ENCODE measurements at places on chromosomes 4 and X.

DNA sequence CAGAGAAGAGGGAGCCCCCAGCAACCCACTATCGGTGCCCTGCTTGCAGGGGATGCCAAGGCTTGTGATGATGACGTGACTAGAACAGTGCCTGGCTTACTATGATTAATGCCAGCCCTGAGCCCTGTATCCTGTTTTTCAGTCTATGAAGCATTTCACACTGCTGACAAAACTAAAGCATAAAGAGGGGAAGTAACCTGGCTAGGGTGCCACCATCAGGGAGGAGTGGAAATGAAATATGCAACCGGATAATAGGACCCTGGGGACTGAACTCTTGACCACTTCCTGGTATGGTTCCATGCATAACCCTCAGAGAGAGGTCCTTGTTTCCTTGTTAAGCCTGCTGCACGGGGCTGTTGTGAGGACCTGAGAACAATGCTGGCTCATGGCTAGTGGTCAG, 50.3 kb downstream of the MED28 start:
- DNase-seq: no peak

DNA sequence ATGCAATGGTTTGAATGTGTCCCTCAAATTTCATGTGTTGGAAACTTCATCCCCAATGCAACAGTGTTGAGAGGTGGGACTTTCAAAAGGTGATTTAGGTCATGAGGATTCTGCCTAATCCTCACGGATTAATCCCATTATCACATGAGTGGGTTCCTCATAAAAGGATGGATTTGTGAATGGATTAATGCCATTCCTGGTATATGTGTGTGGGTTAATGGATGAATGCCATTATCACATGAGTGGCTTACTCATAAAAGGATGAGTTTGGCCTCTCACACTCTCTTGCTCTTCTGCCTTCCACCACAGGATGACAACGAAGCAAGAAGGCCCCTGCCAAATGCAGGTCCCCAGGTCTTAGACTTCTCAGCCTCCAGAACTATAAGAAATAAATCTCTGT, 30.5 kb upstream of the NEUROG2 start:
- no peak for DNase-seq

GRCh38 chrX:17298564-17298963, 76.4 kb upstream of the NHS start:
- DNase-seq: no peak

DNA sequence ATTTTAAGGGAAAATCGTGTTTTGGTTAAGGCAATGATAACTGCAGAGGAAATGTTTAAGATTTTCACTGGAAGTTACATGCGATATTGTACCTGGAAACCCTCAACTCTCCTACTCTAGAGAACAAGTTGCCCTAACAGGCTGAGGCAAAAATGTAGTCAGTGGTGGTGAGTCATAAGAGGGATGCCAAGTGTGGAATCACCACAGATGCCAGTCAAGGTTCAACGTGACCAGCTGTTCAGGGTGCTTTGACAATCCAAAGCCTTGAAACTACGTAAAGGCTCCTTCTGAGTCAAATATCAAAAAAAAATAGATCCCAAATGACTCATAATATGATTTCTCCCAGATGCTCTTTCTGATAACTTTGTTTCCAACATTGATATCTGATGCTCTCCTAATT, 77.9 kb upstream of the AFF2 start:
- no peak for DNase-seq

GRCh38 chr4:80187677-80188076, 9.6 kb upstream of the PRDM8 start:
- DNase-seq: no peak

DNA sequence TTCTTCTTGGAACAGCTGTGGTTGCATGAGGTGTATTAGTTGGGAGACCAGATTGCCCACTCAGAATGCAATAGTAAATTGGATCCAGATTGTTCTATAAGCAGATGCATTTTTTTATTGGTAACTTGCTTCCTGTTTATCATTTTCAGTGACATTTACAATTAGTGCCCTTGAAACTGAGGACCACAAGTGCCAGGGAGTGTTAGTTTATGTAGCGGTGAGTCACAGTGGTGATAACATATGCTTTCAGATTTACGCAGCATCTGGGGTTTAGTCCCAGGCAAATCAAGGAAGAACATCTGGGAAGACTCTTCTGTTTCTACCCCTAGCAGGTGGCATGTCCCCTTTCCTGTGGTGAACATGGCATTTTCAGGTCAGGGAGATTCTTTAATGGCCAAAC, 24.1 kb downstream of the FRMPD4 start:
- DNase-seq: no peak

DNA sequence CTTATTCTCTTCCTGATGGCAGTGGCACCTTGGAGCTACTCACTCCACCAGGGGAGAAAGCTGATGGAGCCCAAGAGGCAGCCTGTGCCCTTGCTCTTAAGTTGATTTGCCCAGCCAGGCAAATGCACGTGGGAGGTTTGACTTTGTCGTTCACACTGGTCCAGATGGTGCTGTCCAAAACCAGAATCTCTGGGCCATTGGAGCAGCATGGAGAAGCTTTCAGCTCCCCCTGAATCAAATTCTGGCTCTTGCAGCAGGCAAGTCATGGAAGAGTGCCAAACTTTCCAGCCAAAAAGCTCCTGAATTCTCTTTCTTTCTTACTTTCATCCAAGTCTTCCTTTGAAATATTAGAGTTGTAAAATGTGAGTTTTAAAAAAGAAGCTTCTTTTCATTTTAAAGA, 970.4 kb downstream of the RPA4 start:
- DNase-seq: no peak

DNA sequence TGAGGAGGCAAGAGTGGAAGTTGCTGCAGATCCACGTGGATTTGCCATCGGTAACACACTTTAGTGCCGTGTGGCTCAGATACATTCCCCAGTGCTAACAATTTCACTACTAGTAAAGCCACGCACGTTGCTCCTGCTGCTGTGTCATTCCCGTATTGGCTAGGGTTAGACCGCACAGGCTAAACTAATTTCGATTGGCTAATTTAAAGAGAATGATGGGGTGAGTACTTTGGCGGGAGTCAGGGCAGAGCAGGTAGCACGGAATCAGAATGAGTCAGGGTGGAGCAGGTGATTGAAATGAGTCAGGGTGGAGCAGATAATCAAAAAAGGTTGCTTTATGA, 1337.5 kb downstream of the FSTL5 start:
- no peak for DNase-seq

All from stimulated activated CD4-positive, alpha-beta T cell treated with anti-CD3 and anti-CD28 coated beads, Interleukin-12 subunit alpha, Interleukin-12 subunit beta, amount 100 ng/mL, for 24 hours (primary cell).